Kidney epithelial cell (primary cell): ENCODE measurements at places on chromosomes 7 and 10. TPM values are rescaled to one million over a fixed set of nuclear protein-coding genes. Genes with fewer than 3 reads are reported as not detected.
A peak's percentile ranks its signal among the peaks of the same experiment; 100 is the strongest.

LOXL4 gene
- 5.7 and 6.1 TPM in 2 replicates for total RNA-seq

CHAT gene
- not detected in 2 replicates for total RNA-seq

SPDYE6 gene
- total RNA-seq = not detected in 2 replicates

SPDYE16 gene
- total RNA-seq = not detected in 2 replicates

RGS10 gene
- 35.1 and 43.7 TPM in 2 replicates for total RNA-seq

KLF14 gene
- 0.07 TPM in 1 of 2 replicates, not detected in the other for total RNA-seq

IFIT1 gene
- 10.4 and 12.7 TPM in 2 replicates for total RNA-seq

SLC29A4 gene
- total RNA-seq = 6.1 and 6.5 TPM in 2 replicates

GRCh38 chr10:122822973-122823690 is 22.5 kb downstream of the CUZD1 start:
- no peak for DNase-seq

- no peak for DNase-seq
Measured at GRCh38 chr10:114837690-114838089, 16.1 kb downstream of the FHIP2A start.

GRCh38 chr7:127107601-127108007 is 145.1 kb downstream of the GRM8 start:
- peak; percentile 5 for DNase-seq

- no peak for DNase-seq
Measured at GRCh38 chr10:103280031-103280430, 3.1 kb downstream of the INA start.

DNA sequence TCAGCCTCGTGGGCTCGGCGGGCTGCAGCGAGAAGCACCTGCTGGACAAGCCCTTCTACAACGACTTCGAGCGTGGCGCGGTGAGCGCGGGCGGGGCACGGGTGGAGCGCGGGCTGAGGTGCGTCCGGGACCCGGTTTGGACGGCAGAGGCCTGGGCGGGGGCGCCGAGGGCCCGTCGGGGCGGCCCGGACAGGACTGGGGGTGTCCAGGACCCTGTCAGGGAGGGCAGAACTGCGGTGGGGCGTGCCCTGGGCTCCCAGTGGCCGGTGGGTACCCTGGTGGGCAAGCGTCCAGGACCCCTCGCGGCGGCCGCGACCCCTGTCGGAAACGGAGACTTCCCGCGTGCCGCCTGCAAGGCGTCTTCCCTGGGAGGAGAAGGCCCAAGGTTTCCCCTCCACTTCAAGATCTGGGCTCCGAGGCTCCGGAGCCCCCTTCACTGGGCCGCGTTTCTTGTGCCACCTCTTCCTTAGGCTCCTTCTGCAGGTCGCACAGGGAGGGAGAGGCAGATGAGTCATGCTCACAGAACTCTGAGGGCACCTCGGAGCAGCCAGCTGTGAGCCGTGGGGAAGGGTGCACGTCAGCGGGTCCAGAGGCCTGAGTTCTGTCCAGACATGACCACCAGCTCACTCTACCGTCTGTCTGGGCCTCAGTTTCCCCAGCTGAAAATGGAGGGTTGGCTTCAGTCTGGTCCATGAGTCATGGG is 485 bp downstream of the ALOX5 start:
- DNase-seq = peak; percentile 25

DNA sequence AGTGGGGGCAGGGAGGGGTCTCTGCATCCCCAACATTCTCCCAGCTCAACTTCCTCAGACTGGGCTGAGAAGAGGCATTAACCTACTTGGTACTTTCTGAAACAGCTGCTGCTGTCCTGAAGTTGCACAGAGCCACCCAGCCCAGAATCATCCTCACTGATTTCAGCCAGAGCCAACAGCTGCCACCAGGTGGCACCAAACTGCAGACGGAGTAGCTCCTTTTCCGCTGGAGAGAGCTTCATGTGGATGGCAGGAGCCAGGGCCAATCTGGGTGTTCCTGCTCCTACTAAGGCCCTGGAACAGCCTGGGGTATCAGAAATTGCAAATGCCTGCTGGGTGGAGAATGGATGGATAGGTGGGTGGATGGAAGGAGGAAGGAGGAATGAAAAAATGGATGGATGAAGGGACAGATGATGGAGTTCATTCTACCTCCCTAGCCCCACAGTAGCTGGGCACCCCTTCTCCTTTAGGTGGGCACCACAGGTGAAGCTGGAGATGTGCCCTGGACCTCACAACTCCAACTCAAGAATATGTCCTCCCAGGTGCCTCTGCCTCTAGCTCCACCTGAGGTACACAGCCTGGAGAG is 11.8 kb upstream of the DRGX start:
- DNase-seq = peak; percentile 16

DNA sequence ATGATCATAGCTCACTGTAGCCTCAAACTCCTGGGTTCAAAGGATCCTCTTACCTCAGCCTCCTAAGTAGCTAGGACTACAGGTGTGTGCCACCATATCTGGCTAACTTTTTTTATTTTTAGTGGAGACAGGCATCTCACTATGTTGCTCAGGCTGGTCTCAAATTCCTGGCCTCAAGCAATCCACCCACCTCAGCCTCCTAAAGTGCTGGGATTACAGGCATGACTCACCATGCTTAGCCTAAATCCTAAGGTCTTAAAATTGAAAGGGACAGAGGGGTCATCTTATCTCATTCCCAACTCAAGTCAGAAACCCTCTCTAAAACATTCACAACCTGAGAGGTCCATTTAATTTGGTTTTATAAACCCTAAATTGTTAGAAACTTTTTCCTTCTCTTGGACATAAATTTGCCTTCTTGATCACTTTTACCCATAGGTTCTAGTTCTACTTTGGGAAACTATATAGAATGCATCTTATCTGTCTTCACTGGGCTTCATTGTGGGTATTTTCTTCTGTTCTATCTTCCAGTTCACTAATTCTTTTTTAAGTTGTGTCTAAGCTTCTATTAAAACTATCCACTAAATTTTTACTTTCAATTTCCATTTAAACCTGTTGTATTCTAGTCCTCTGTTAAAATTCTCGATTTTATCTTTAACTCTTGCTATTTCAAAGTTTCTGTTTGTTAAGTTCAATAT is 183.4 kb upstream of the KAT6B start:
- DNase-seq = no peak

GRCh38 chr7:48132792-48133191 is 38.5 kb upstream of the ABCA13 start:
- DNase-seq = no peak

GRCh38 chr7:84161398-84161797 is 33.2 kb downstream of the SEMA3A start:
- no peak for DNase-seq

- DNase-seq = no peak
Measured at GRCh38 chr7:111083413-111083812, 7.5 kb upstream of the LRRN3 start.

- no peak for DNase-seq
Measured at GRCh38 chr7:26664735-26665416, 199.5 kb downstream of the SKAP2 start.

- DNase-seq = no peak
Measured at GRCh38 chr7:66778201-66778600, 37.7 kb downstream of the RABGEF1 start.

DNA sequence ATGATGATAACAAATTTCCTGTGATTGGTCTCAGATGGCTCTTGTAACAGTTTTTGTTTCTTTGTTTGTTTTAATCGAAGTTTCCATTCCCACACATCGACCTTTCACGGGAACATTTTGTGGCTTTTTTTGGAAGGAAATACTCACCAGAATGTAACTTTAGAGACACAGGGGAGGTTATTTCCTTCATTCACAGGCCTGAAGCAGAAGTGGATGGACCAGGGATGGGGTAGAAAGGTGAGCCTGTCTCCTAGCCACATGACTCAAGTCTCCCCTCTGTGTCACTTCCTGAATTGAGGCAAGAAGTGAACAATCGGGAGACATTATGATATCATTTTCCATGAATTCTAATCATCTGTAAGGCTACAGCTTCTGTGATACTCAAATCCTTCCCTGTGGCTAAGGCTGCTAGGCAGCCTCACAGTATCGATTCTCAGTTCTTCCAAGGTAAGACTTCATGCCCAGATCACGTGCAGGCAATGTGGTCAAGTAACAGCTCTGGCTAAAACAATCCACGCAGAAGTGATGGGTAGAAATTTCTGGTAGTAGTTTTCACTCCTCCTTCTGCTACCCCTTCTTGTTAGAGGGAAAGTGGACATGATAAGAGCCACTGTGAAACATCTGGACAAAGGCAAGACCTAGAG is 203.9 kb upstream of the NEBL start:
- DNase-seq = no peak

- DNase-seq = no peak
Measured at GRCh38 chr10:3054183-3054850, 13.0 kb upstream of the PFKP start.

DNA sequence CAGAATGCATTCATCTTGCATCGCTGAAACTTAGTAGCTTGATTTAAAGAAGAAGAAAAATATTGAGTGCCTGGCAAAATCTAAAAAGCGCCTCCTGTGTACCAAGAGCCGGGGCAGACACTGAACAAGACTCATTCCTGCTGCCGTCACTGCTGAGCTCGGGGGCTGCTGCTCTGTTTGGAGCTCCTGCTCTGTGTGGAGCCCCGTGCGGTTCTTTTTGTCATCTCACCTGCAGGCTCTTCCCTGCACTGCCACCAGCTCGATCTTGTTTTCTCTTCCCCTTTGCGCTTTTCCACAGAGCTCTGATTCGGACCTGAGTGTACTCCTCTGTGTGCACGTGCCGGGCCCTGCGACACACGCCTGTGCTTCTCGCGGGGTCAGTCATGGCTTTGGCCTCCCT is 462.1 kb upstream of the DPP6 start:
- DNase-seq = no peak

- no peak for DNase-seq
Measured at GRCh38 chr10:84360637-84361365, 32.4 kb downstream of the CCSER2 start.

- no peak for DNase-seq
Measured at GRCh38 chr10:47294057-47294456, 5.9 kb upstream of the GDF10 start.

- DNase-seq = peak; percentile 21
Measured at GRCh38 chr10:9198611-9199010, 1144.1 kb downstream of the GATA3 start.

- DNase-seq = no peak
Measured at GRCh38 chr7:93203496-93203895, 22.8 kb downstream of the HEPACAM2 start.

- no peak for DNase-seq
Measured at GRCh38 chr7:32892521-32893206, 1.1 kb upstream of the KBTBD2 start.

DNA sequence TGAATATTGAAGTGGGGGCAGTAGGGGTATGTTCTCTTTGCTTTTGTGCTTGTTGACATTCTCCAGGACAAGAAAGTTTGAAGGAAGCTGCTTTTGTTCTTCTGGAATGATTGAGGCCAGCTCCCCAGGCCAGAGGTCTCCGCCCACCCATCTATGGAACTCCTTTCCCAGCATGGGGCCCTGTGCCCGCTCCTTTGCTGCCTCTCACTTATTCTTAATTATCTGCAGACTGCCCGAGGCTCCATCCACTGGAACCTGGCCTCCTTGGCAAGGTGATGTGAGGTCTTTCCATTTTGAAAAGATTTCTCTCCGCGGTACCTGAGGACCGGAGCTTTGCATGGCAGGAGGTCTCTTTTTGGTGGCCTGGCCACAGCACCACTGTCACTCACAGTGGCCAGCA is 39.3 kb upstream of the MKI67 start:
- DNase-seq = no peak

DNA sequence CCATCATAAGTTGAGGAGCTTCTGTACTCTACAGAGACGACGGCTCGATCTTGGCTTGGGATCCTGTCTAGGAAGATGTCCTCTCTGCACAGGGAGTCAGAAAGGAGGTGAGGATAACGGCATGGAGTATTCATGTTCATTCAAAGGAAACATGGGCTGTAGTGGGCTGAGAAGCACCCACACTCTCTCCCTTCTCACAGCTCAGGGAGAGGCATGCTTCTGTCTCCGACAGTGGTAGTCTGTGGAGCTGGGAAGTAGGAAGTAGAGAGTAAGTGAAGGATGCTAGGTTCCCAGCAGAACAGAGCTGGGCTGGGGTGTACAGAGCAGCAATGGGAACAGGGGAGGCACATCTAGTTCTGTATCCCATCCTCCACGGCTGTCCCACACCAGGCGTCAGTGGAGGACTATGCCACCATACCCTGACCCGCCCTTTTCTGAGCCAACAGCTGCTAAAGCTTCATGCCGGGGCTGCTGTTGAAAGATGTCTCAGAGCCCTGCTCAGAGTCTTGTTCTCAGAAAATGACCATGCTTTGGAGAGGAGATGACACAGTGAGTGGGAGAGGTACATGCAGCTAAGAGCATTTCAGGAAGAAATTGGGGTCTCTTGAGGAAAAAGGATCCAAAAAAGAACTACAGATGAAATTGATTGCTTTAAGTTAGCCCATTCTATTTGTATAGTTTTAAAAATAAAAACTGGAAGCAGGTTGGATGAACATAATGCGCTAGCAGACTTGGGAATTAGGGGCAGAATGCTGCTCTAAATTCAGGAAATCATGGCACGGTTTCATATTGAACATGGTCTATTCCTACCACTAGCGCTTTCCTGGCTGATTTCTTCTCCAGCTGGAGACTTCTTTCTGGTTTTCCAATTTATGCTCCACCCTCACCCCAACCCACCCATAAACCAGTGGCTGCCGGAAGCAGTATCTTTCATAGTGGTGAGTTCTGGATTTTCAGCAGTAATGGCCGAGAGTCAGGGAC is 138.6 kb downstream of the CHN2 start:
- no peak for DNase-seq

- DNase-seq = no peak
Measured at GRCh38 chr7:64656489-64656888, 9.4 kb upstream of the ZNF107 start.

DNA sequence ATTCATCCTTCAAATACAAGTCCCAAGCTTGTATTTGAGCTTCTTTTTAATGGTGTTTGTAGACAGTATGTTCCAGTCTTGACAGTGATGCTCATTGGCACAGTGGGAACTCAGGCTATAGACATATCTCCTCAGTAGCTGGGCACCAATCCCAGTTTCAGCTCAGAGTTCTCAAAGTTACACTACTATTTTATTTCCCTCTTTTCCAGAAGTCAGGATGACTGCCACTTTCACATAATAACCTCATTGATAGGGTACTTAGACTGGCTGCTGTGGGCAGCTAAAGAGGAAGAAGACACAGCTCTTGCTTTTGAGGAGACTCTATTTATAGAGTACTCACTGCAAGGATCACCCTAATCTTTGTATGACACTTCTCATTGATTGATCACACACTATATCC is 2.4 kb downstream of the GBF1 start:
- DNase-seq = no peak

DNA sequence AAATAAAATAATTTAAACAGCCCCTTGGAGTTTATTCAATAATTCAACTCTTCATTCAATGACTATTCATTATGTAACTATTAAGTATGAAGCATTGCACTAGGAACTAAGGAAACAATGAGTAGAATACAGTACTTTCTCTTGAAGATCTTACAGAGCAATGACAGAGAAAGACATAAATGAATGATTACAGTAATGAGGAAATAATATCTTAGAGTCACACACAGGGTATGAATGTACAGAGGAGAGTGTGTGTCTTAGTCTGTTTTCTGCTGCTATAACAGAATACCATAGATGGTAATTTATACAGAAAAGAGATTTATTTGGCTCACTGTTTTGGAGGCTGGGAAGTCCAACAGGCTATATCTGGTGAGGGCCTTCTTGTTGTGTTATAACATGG is 120.5 kb upstream of the NRBF2 start:
- no peak for DNase-seq

GRCh38 chr10:79306644-79307220 is 40.5 kb upstream of the PPIF start:
- no peak for DNase-seq

- no peak for DNase-seq
Measured at GRCh38 chr7:50455658-50456057, 5.5 kb upstream of the FIGNL1 start.
